Heart left ventricle (tissue), 16 donors: ENCODE measurements at places on chromosomes 1 and 21. TPM values are rescaled to one million over a fixed set of nuclear protein-coding genes. Genes with fewer than 3 reads are reported as not detected.

Gene FAM163A
- 0.04 TPM for polyA plus RNA-seq

Gene NFASC
- polyA plus RNA-seq = 2.7 TPM

Gene HPCA
- not detected for polyA plus RNA-seq

Gene KIAA1614
- polyA plus RNA-seq = 6.3 TPM

Gene CHIA
- polyA plus RNA-seq = not detected

Gene RBM11
- polyA plus RNA-seq = 0.23 TPM
